ENCODE measurements at places on chromosomes 5 and 9.

- DNase-seq: no peak
Observed at GRCh38 chr5:137665678-137666460, 70.0 kb downstream of the KLHL3 start.

DNA sequence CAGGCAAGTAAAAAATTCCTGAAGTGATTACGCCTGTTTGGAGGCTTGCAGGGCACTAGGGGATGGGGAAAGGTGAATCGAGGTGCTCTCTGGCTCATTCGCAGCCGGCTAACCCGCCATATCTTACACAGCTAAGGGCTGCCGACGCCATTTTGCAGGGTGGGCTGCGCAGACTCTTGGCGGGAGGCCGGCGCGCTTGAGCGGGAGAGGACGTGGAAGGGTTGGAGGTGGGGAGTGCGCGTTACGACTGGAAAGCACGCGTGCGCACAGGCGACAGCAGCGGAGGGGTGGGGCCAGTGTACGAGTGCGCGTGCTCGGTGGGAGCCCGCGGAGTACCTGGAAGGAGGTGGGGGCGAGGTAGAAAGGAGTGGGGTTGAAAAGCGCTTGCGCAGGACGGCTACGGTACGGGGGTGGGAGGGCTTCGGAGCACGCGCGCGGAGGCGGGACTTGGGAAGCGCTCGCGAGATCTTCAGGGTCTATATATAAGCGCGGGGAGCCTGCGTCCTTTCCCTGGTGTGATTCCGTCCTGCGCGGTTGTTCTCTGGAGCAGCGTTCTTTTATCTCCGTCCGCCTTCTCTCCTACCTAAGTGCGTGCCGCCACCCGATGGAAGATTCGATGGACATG is at the start of gene NPM1:
Gene NPM1, plus strand, starts transcription at position 505 of the 625 bp plus-strand sequence. Its CDS starts 100 bp downstream, at position 605.
- DNase-seq: peak; percentile 90

- no peak for DNase-seq
Observed at GRCh38 chr9:91035825-91036208, 234.2 kb downstream of the SYK start.

DNA sequence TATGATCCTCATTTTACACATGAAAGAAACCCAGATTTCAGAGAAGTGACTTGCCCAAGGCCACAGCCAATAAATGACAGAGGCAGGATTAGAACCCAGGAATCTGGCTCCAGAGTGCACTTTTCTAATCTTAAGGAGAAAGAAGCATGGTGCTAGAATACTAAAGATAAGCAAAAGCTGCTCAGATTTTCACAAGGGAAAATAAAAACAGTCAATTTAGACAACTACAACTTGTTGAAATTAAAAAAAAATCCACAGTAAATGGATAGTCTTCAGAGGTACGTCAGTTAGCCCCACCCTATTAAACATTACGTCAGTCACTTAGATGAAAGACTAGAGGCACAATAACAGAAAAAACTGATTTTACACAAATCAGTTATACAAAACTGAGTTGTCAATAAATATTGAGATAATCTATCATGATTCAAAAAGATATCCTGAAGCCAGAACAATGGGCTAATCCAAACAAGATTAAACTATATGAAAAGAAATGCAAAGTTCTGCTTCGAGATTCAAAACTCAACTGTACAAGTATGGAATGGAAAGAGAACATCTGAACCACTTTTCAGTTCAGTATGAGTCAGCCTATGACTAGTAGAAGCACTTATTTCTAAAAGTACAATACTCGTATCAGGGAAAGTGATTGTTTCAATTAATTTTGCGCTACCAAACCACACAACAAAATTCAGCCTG is 9.3 kb downstream of the TMEM245 start:
- no peak for DNase-seq

GRCh38 chr9:137974746-137975526 is 97.4 kb downstream of the CACNA1B start:
- no peak for DNase-seq

GRCh38 chr9:137302449-137303150 is 529 bp upstream of the NRARP start:
- no peak for DNase-seq

- DNase-seq: no peak
Observed at GRCh38 chr9:91282292-91282691, 79.4 kb downstream of the AUH start.

GRCh38 chr5:154147666-154148065 is 42.9 kb upstream of the GALNT10 start:
- DNase-seq: no peak

DNA sequence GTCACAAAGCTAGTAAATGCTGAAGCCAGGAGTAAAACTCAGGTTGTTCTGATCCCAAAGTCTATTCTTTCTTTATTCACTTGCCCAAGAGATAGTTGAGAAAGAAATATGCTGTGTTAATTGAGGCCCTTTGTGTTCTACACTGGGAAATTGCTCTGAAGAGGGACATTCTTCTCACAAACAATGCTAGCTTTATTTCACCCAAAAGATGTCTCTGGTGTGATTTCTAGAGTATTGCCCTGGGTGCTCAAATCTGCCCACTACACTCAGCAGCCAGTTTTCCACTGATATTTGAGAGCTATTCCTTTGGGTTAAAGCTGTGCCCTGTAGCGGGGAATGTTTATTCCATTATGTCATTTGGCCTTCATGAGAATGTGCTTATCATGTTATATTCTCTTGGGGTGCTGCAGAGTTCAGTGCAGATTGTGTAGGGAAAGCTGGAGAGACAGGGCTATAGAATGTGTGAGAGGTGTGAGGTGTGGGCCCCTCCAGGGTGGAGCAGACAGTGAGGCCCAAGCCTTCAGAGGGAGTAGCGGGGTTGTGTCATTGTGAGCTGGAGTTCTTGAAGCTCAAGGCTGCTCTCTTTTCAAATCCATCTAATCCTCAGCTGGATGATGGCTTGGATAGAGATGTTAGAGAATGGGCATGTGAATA is 21.0 kb upstream of the C5orf63 start:
- no peak for DNase-seq

- no peak for DNase-seq
Observed at GRCh38 chr5:89277816-89278215, 394.8 kb upstream of the MEF2C start.

- DNase-seq: peak; percentile 84
Observed at GRCh38 chr5:168268949-168269936, 22.2 kb upstream of the WWC1 start.

DNA sequence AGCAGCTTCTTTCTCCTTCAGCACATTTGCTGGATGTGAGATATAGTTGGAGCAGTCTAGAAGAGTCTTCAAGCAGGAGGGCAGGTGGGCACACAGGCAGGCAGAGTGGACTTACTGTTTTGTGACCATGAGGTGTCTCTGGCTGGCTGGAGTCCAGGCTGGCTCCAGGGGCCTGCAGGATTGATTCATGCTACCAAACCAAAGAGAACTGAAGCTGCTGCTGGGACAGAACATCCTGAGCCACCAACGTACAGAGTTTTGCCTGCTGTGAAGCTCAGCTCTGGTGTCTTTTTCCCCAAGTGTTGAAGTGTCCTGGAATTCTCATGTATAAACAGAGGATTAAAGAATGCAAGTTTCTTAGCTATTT is 45.7 kb downstream of the CYSTM1 start:
- no peak for DNase-seq

DNA sequence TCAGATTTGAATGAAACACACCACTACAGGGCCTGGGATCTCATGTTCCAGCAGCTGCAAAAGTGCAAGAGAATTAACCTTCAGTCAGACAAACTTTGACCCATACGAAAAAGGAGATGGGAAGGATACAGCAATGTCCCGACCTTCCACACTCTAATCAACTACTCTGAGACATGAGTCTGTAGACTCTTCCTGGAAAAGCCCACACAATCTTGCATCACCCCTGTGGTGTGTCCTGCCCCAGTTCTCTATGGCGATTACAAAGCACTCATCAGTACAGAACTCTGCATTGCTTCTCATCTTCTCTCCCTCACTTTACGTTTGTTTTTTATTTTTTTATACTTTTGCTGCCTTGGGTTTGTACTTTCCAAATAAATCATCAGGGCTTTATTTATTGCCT is 241.0 kb upstream of the KIF2A start:
- no peak for DNase-seq

GRCh38 chr5:1498623-1499416 is 24.9 kb downstream of the LPCAT1 start:
- no peak for DNase-seq

- no peak for DNase-seq
Observed at GRCh38 chr9:135392511-135392910, 87.1 kb upstream of the PPP1R26 start.

DNA sequence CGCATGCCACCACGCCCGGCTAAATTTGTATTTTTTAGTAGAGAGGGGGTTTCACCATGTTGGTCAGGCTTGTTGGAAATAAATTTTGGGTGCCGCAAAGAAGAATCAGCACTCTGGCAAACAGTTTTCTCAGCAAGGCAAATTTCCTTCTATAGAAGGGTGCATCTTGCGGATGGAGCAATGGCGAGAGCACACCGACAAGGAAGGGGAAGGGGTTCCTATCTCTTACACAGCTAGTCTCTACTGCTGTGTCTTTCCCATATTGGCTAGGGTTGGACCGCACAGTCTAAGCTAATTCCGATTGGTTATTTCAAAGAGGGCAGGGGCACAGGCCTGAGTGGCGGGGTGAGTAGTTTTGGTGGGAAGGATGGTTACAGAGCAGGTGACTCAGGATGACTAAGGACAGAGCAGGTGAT is 707 bp downstream of the GTF3C5 start:
- no peak for DNase-seq

GRCh38 chr5:6772886-6773285 is 59.7 kb downstream of the TENT4A start:
- peak; percentile 65 for DNase-seq

GRCh38 chr5:83011985-83012384 is 65.2 kb downstream of the TMEM167A start:
- no peak for DNase-seq

DNA sequence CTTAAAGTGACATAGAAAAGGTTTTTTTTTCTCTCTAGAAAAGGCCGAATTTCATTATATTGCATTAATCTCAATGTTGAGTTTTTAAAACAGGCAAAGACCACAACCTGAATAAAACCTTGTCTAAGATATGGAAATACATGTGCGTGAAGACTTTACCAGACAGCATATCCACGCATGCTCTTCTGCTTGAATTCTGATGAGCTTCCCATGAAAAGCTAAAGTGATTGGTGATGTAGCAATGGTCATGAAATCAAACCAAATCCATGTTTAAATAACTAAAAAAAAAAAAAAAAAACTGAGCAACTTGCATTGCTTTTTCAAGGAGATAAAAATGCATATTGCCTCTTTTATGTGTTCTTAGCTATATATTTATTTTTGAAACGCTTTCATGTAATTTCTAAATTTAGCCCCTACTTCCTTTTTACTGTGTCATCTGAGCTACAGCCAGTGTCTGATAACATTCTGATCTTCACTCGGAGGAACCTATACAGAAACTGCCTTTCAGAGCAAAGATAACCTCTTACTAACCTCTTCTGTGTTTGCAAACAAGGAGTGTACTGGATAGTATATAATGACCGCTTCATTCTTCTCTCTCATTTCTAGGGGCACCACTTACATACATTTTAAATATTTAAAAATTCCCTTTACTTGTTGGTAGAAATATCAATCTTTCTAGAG is 179.1 kb upstream of the GNA14 start:
- no peak for DNase-seq

- DNase-seq: no peak
Observed at GRCh38 chr5:124253203-124253810, 493.1 kb downstream of the ZNF608 start.

GRCh38 chr5:108260117-108260857 is 121.6 kb downstream of the FBXL17 start:
- peak; percentile 44 for DNase-seq

- DNase-seq: no peak
Observed at GRCh38 chr5:7320701-7321301, 75.1 kb upstream of the ADCY2 start.

GRCh38 chr5:82862261-82862660 is 214.9 kb downstream of the TMEM167A start:
- no peak for DNase-seq

- DNase-seq: no peak
Observed at GRCh38 chr9:90787771-90788460, 13.7 kb upstream of the SYK start.

DNA sequence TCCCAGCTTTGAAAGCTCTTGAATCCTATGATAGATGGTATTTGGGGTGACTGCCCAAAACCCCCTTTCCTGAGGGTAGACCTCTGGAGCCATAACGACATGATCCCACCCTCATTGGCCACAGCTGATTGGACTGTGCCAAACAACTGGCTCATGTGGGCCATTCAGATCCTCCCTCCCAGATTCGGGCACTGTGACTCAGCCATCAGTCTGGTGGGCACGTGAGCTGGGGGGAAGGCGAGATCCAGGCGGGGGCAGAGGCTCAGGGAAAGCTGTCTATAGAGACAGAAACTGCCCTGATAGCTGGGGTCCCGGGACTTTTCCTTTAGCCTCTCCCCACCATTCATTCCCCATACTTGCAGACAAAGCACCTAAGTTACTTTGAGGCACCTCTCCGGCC is 15.1 kb upstream of the NCS1 start:
- no peak for DNase-seq

GRCh38 chr9:129478961-129479630 is 141.8 kb downstream of the C9orf50 start:
- no peak for DNase-seq

DNA sequence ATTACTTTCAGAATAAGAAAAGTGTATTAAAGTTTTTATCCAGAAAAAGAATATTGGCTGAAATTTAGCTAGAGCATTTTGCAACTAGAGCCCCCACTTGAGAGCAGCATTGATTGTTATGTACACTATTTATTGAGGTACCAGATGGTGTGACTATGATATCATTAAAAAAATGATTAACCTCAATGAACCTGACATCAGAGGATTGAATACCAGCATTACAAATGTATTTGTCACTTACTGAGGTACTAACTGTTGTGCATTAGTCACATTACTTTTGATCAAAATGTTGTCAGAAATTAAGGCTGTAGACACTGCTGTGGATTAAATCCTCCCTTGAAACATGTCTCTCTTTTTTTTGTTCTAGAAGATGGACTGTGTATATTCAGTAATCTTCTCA is 127.8 kb upstream of the DHFR start:
- DNase-seq: no peak

- no peak for DNase-seq
Observed at GRCh38 chr5:150181027-150181426, 8.8 kb upstream of the SLC6A7 start.

- no peak for DNase-seq
Observed at GRCh38 chr9:118570066-118570465, 799.2 kb downstream of the BRINP1 start.

GRCh38 chr5:105836887-105837286 is 1833.8 kb downstream of the EFNA5 start:
- no peak for DNase-seq

DNA sequence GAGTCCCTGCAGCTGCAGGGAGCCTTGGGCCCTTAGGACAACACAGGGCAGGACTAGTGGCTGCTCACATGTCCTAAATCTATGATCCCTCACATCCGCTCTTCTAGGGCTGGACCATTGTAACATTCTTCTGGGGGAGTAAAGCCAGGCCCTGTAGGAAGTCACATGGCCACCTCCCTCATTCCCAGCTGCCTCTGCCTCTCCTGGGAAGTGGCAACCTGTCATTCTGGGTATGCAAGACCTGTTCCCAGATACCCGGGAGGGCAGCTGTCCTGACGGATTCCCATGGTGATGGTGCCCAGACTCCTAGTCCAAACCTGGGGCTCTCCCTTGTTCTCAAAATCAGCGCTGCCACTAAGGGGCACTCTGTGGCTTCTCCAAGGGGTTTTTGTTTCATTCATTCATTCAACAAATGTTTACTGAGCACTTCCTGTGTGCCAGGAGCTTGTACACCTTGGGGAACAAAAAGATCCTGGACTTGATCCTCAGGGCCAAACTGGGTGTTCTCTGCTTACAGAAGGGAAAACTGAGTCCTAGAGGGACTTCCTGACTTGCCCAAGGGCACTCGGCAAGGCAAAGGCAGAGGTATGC is 85.6 kb downstream of the PSD2 start:
- no peak for DNase-seq

GRCh38 chr9:125932746-125933455 is 185.7 kb downstream of the PBX3 start:
- DNase-seq: no peak
